ENCODE measurements at places on chromosomes 5 and 9.

- no peak for DNase-seq
Measured at GRCh38 chr9:68949271-68950000, 64.5 kb downstream of the PRKACG start.

DNA sequence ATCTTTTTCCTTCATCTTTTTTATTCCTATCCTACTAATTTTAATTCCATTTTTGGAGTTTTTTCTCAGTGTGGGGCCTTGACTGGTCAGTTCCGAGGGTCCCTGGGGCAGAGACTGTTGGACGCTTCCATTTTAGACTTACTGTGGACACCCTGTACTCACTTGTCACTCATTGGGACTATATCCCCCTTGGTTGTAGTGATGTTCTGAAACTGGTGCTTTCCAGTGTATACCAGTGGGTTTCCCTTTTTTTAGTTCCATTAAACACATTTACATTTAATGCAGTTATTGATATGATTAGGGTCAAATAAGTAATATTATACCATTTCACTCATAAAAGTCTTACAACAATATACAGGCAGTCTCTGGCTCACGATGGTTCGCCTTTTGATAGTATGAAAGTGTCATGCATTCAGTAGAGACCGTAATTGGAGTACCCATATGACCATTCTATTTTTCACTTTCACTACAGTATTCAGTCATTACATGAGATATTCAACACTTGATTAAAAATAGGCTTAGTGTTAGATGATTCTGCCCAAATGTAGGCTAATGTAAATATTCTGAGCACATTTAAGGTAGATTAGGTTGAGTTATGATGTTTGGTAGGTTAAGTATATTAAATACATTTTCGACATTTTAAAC lies 46.0 kb downstream of the CNOT6 start:
- DNase-seq = no peak

- no peak for DNase-seq
Measured at GRCh38 chr9:129081388-129081904, 535 bp downstream of the DOLPP1 start.

- no peak for DNase-seq
Measured at GRCh38 chr5:31090467-31090866, 103.0 kb upstream of the CDH6 start.

Measured in AG09319 (cell line).